ENCODE measurements at places on chromosomes 7 and 10. TPM values are rescaled to one million over a fixed set of nuclear protein-coding genes. Genes with fewer than 3 reads are reported as not detected.

DNA sequence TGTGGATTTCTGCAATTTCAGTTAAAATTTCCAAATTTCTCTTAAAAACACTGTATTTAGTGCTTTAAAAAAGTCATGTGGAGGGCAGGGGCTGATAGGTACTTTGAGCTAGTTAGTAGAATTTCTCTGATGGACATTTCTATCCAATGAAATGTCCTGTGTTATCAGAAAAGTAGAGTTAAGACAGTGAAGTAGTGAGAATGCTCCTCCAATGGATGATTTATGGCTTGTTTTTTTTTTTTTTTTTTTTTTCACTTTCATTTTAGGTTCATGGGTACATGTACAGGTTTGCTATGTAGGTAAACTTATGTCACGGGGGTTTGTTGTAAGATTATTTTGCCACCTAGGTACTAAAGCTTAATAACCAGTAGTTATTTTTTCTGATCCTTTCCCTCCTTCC, 55.0 kb downstream of the BTAF1 start:
- no peak for DNase-seq

DNA sequence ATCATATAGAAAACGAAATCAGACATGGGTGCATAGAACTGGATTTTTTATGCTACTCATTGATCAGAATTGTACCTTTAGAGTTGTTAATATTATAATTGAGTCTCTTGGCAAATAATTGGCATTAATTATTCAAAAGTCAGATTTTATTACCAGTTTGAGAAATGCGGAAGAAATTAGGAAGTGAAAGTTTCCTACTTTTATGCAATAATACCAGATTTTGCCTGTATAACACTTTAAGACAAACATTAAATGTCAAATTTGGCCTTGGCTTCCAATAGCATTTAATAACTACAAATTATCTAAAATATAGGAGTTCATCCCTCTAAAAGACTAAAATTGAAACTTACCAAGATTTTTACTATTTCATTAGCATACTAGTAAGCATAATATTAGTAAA, 6.8 kb upstream of the TFEC start:
- no peak for DNase-seq

DNA sequence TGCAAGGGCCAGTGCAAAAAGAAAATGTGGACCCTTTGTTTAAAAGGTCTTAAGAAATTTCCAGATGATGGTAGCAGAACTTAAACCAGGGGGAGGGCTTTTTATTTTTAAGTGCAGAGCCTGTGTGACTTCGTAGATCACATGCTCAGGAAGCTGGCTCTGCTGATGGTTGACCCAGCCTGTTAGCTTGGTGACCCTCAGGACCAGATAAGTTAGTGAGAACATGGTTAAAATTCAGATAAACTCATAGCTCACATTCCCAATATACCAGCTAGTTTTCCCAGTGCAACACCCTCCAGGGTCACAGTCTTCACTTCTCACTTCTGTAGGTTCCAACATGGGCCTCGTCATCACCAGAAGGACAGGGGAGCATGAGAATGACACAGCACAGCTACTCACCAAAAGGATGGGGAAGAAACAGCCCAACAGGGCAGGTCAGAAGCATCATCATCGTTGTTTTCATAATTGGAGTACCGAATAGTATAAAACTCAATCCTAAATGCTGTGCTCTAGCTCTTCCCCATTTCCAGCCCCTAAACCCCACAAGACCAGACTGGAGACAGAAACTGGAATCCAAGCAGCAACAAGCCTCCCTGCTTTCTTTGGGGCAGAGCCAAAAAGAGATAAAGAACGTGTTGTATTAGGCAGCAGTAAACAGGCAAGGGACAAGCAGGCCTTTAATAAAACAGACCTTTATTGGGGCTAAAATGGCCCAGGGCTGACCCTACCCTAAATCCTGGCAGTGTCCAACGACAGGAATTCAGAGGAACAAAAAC, 102.2 kb upstream of the ANKRD1 start:
- DNase-seq, result no peak

- no peak for DNase-seq
These were observed 2.5 kb downstream of the CHN2 start for GRCh38 chr7:29196971-29197595.

- no peak for DNase-seq
These were observed 10.2 kb downstream of the ALKBH4 start for GRCh38 chr7:102454468-102454867.

GRCh38 chr10:48324580-48324979, 18.1 kb downstream of the MAPK8 start:
- no peak for DNase-seq

DNA sequence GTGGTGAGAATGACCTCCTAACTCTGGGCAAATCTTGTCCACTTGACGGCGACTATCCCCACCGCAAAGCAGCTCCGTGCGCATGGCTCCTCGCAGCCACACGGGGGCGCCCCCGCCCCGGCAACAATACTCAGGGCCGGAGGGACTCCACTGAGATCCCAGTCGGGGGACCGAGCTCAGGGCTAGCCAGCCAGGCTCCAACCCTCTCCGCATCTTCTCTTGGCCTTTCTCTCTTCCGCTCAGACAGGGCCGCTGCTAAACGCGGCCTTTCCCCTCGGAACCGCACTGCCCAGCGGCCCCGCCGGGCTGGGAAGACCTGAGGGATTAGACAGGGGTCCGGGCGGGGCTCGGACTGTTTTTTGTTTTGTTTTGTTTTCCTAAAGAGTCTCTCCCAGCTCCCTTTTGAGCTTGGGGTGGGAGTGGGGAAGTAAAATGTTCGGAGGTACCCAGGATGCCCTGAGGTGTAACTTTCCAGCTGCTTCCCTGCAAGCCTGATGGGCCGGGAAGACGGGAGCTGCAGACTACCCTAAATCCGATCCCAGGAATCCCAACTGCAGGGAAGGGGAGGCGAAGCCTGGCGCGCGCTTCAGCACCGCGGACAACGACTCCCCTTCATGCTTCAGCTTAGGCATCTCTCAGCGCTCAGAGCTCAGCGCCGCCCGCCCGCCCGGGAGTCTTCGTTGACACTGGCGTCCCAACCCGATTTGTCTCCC, 2.7 kb downstream of the KCNIP2 start:
- peak; percentile 85 for DNase-seq

DNA sequence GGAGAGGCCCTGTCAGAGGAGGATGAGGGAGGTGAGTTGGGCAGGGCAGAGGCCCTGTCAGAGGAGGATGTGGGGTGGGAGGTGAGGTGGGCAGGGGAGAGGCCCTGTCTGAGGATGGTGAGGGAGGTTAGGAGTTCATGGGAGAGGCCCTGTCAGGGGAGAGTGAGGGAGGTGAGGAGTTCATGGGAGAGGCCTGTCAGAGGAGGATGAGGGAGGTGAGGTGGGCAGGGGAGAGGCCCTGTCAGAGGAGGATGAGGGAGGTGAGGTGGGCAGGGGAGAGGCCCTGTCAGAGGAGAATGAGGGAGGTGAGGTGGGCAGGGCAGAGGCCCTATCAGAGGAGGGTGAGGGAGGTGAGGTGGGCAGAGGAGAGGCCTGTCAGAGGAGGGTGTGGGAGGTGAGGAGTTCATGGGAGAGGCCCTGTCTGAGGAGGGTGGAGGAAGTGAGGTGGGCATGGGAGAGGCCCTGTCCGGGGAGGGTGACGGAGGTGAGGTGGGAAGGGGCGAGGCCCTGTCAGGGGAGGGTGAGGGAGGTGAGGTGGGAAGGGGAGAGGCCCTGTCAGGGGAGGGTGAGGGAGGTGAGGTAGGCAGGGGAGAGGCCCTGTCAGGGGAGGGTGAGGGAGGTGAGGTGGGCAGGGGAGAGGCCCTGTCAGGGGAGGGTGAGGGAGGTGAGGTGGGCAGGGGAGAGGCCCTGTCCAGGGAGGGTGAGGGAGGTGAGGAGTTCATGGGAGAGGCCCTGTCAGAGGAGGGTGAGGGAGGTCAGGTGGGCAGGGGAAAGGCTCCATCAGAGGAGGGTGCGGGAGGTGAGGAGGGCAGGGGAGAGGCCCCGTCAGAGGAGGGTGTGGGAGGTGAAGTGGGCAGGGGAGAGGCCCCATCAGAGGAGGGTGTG, 73.7 kb downstream of the INPP5A start:
- no peak for DNase-seq

- DNase-seq, result no peak
These were observed 224.8 kb downstream of the ZNF248 start for GRCh38 chr10:37632641-37633040.

GRCh38 chr10:91163869-91164474, 56.5 kb upstream of the PCGF5 start:
- DNase-seq, result peak; percentile 83

DNA sequence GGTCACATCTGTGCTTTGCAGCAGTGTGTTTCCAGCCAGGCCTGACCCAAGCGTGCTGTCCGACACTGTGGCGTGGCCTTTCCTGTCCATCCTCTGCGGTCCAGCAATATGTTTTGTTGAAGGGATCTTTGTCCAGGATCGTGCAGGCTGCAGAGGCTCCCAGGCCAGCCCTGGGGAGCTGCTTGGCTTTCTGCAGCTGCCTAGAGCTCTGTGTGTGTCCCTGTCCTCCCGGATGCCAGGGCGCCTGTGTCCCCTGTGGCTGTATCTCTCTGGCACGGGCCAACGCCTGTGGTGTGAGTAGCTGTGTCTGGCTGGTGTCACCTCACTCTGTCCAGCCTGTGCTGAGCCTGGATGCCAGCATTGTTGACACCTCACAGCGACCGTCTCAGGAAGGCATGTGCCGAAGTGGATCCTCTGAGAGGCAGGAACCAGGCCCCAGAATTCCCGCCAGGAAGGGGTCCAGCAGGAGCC, 94.5 kb downstream of the INPP5A start:
- DNase-seq, result peak; percentile 74

GRCh38 chr10:122507616-122508015, 46.3 kb downstream of the HTRA1 start:
- DNase-seq, result no peak

DNA sequence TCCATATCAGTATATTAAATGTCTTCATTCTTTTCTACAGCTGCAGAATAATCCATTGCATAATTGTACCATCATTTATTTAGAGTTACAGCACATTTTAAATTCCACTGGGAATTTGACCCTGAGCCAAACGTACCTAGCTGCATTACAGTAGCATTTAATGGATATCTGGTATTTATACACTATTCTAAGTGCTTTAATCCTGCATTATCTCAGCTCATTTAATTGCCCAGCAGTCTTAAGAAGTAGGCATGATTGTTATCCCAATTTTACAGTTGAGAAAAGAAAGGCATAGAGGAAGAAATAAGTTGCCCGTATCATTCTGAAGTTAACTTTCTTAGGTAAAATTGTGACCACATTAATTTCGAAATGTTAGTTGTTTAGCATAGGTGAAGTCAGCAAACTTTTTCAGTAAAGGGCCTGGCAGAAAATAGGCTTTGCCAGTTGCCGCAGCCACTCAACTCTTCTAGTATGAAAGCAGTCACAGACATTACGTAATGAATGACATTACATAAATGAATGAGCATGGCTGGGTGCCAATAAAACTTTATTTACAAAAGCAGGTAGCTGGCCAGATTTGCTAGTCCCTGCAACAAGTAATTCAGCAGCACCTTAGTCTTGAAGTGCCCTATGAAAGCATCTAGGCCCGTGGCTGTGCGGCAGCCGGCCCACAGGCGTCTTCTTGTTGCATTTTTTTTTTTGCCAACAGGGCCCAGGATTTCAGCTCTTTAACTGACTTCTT, 30.0 kb downstream of the GUSB start:
- DNase-seq, result no peak

GRCh38 chr10:13700473-13701144, 113.8 kb downstream of the PRPF18 start:
- no peak for DNase-seq

- DNase-seq, result no peak
These were observed 102.3 kb downstream of the NOC3L start for GRCh38 chr10:94260455-94260854.

DNA sequence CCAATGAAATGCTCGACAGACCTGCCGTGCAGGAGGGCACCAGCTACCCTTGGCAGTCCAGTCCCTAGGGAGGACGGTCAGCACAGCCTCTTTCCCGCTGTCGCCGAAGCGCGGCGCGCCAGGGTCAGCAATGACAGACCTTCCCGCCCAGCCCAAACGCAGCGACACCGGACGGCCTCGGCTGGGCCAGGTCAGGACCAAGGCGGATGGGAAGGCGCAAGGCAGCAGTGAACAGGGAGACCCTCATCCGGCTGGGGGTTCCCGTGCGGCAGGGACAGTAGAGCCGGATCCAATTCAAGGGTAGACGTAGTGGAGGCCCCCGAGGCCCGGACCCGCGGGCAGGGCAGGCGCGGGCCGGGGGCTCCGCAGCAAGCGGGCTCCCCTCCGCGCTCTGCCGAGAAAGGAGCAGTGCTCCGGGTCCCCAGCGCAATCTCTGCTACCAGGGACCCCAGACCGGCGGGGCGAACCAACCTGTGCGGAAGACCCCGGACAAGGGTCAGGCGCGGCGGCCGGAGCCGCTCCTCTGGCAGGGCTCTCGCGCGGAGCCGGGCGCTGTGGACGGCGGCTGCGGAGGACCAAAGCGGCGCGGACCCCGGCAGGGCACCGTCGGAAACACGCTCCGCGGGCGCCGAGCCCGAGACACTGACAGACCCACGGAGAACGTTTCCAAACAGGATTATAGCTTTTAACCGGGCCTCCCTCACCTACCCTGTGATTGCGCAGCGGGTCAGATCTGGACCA, at the start of gene SEC31B:
TSS of gene SEC31B (minus strand) at position 551 of the 741 bp plus-strand sequence. CDS start 2,909 bp downstream, outside the sequence.
- DNase-seq, result peak; percentile 48

- DNase-seq, result no peak
These were observed 87.1 kb downstream of the AASS start for GRCh38 chr7:122056977-122057376.

- peak; percentile 82 for DNase-seq
These were observed 678.5 kb upstream of the ANKRD30A start for GRCh38 chr10:36446881-36447280.

DNA sequence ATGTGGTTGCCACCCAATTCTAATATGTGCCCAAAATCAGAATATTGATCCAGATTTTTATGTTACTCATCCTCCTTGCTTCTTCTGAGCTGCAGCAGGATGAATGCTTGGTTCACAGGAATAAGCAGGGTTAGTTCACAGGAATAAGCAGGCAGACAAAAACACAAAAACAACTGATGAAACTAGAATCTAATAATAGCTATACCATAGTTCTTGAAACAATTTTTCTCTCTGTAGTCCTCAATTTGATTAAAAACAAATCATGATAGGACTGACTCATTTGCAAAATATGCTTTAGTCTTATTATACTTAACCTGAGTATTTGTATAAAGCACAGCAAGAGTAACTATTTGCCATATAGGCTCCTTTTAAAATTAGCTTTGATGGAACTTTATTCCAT, 24.4 kb upstream of the ARHGAP12 start:
- DNase-seq, result no peak

GRCh38 chr7:44971902-44972441, 6.8 kb downstream of the MYO1G start:
- DNase-seq, result no peak

WDFY4 gene
- total RNA-seq, result 3.8 TPM

INA gene
- not detected for total RNA-seq

PDK4 gene
- 129 TPM for total RNA-seq

CPA2 gene
- total RNA-seq, result not detected

MMP21 gene
- total RNA-seq, result 0.38 TPM
